ENCODE measurements at places on chromosomes 1 and 21. TPM values are rescaled to one million over a fixed set of nuclear protein-coding genes. Genes with fewer than 3 reads are reported as not detected.

HCRTR1 gene
- polyA plus RNA-seq, result not detected

MRPS15 gene
- 64.8 TPM for polyA plus RNA-seq

RUNX3 gene
- polyA plus RNA-seq, result not detected

C1orf94 gene
- polyA plus RNA-seq, result 0.10 TPM

RGS4 gene
- polyA plus RNA-seq, result 20.2 TPM

TCHH gene
- polyA plus RNA-seq, result not detected

PDXK gene
- 142 TPM for polyA plus RNA-seq

ASPM gene
- polyA plus RNA-seq, result 3.7 TPM

GRCh38 chr1:192795916-192796618, 12.8 kb upstream of the RGS2 start:
- DNase-seq, result no peak

GRCh38 chr1:161506336-161507223, 1.3 kb downstream of the FCGR2A start:
- no peak for DNase-seq

GRCh38 chr1:208499026-208499425, 254.8 kb upstream of the PLXNA2 start:
- no peak for DNase-seq

DNA sequence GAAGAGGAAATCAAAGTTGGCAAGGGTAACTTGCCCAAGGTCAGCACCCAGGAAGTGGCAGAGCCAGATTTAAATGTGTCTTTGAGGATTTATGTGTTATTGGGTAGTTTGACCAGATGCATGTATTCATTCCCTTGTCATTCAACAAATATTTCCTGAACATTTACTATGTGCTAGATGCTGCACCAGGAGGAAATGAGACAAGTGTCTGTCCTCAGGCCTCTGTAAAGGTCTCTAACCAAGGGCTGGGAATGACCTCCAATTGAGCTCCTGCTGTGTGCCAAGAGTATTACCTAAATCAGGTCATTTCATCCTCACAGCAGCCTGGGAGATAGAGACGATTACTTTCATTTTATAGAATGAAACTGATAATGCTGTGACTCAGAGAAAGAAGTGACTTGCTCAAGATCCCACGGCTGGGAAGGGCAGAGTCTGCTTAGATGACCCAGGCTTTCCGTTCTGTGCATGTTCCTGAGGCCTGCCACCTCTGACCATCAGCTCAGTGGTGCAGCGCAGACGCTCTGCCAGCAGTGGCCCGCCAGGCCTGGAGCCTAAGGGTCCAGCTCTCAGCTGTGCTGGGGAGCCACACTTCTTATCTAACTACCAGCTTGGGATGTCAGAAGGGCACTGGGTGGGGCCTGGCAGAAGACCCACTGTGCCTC, 3.5 kb upstream of the TTC22 start:
- DNase-seq, result no peak

DNA sequence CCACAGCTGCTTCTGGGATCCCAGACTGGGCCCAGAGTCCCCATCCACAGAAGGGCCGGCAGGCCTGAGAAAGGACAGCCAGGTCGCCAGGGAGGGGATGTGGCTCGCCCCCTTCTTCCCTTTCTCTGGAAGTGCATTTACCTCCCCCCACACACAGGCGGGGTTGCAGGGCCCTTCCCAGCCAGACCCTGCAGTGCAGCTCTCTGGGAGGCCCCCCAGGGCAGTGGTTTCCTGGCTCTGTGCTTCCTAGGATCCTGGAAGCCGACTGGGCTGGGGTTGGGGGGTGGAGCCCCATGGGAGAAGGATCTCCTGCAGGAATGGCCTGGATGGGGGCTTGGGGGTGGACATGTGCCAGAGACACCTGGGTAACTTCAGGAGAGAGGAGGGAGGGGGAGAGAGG, 4.2 kb upstream of the COL6A1 start:
- no peak for DNase-seq

DNA sequence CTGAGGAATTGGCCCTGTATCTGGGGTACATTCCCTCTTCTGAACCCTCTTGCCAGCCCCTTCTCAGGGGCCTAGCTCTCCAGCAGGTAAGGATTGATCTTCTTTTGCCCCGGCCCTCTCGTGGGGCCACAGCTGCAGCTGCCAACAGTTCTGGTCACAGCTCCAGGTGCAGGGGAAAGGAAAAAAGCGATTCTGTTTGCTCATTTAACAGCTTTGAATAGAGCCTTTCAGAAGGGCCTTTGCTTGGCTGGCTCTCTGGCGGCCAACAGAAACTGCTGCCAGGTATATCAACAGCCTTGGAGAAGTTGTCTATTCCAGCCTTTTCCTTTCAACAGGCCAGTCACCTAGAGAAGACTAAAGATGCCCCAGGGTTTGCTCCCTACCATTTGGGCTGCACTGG, 16.1 kb upstream of the FMOD start:
- no peak for DNase-seq

- DNase-seq, result no peak
These were observed 142.6 kb downstream of the SMYD3 start for GRCh38 chr1:246364415-246364941.

DNA sequence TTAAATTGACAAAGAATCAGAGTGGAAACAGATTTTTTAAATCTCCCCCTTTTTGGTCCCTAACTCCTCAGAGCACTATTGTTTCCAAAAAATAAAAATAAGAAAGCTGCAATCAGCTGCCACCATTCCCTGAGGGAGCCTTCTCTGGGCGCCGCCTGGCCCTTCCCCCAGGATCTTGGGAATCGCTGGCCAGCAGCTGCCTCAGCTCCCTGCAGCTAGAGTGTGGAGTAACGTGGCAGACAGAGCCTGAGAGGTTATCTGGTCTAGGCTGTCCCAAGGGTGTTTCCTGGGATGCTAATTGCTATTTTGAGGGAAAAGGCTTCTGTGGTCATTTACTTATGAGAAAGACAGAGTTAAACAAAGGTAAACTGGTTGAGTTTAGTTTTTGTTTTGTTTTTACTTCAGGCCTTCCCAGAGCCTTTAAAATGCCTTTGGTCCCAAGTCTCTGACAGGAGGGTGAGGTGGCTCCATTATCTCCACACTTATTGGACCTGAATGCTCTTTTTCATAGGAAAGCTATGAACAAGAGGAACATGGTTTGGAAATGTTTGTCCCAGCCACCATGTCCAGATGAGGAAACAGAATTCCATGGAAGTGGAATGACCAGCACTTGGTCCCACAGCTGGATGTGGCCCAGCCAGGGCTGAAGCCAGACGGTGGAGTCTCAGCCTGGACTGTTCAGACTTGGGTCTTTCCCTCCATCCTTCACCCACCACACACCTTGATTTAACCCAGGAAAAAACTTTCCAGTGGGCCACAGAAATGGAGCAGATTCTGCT, 14.1 kb upstream of the KIAA1614 start:
- no peak for DNase-seq

- no peak for DNase-seq
These were observed 8.1 kb downstream of the BLACAT1 start for GRCh38 chr1:205447457-205448341.

DNA sequence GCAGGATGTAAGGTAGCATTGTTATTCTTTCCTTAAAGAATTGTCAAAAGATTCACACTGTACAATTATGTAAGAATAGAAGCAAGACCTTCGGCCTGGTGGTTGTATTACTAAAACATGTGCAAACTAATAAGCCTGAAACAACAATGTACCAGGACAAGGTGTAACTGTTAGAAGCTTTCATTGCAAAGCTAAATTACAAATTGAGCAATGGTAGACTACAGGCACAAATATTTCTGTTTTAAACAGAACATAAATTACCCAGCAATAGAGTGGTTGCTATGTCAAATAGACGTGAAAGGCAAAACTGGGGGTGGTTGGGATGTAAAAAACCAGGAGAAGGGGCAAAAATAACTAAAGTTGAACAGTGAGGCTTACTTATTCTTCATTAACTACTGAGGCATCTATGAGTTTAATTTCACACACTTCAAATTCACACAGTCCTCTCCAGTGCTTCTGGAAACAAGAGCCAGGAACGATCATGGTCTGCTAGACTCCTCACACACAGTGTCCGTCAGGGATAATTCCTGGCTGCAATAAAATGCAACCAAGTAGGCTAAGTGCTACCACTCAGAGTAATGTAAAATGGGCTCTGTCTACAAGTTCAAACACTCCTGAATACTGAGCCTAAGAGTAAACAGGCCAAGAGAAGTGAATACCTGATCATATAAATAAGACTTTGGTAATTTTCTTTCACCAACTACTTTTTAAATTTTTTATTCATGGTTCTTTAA, 39.3 kb upstream of the C1orf198 start:
- no peak for DNase-seq

DNA sequence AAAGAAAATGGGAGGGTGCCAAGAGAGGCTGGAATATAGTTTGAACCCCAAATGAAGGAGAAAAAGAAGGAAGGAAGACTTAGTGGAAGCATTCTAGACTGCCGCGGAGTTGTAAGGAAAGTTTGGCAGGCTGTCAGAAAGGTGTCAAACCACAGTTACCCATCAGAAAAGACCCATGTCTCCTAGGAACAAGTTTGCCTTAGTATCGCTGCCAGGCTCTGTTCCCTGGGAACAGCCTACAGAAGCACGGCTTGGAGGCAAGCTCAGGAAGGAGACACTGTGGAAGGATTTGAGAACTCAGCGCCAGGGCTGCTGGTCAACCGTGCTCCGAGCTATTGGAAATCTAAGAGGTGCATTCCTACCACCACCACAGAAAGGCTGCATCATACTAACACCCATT, 197.4 kb downstream of the RRAGC start:
- DNase-seq, result no peak

- DNase-seq, result no peak
These were observed 48.6 kb upstream of the TMEM125 start for GRCh38 chr1:43220905-43221778.

DNA sequence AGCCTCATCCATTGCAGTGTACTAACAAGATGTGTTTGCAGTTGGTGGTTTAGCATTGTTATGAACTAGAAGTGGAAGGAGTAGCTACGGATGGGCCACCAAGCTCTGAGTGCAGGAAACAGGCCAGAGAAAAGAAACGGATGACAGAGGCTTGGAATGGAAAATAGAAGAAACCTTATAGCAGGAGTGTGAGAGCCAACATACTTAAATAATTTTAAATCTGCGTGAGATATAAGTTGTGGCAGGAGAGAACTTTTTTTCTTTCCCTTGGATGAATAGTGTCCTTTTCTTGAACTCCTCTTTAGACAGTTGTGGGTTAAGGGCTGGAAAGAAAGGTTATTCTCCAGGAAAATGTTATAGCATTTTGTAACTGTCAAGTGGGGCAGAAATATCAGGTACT, 54.2 kb downstream of the RGL1 start:
- no peak for DNase-seq

GRCh38 chr1:238027366-238027765, 136.6 kb upstream of the ZP4 start:
- DNase-seq, result no peak

DNA sequence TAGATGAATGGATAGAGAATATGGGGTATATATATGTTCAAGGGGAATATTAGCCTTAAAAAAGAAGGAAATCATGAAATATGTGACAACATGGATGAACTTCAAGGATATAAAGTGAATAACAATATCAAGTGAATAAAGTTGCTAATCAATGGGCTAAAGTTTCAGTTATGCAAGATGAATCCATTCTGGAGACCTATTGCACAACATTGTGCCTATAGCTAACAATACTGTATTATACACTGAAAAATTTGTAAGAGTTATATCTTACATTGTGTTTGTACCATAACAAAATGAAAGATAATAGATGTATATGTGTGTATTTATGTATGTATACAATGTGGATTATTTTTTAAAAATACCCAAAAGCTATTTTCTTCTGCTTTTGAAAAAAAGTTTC, 96.3 kb upstream of the DPYD start:
- DNase-seq, result no peak
